NCI-H1694 treated with DMSO at 0.1 percent for 48 hours (cell line): ENCODE measurements at places on chromosomes 5 and 9.

DNA sequence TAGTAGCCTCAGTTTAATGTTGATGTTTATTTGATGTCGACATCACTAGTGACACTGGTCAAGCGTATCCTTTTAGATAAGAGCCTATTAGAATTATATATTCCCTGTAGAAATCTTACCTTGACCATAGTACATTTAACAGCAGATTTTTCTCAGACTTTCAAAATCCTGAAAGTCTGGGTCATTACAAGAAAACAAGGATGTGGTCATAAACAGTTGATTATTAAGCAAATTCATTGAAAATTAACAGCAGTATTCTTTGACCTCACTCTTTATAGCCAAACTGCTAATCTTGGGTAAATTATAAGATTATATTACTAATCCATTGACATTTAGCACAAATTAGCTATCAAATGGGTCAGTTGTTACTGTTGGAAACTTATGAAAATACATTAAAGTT, 83.4 kb downstream of the GHR start:
- DNase-seq = no peak

- DNase-seq = no peak
Observed at GRCh38 chr9:122374885-122375420, 4.1 kb downstream of the PTGS1 start.

- no peak for DNase-seq
Observed at GRCh38 chr5:168118042-168118668, 173.3 kb upstream of the WWC1 start.

DNA sequence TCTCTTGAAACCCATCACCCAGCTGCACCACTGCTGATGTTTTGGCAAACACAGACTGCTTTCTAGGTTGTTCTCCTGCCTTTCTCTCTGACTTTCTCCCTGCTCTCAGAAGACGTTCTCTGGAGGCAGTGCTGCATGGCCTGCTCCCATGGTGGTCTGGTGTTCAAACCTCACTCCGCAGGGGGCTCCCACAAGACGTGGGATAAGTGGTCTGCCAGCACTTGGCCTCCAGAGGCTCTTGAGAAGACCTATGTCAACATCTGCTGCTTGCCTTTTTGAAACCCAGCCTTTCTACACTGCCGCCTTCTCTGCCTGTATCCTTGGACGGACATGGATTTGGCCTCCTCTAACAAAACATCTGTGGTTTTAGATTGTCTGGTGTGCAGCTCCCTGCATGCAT, 16.6 kb downstream of the USP20 start:
- no peak for DNase-seq

- DNase-seq = no peak
Observed at GRCh38 chr9:96169484-96169883, 132.5 kb downstream of the HSD17B3 start.
